ENCODE measurements at places on chromosomes 5 and 9.

GRCh38 chr5:138349852-138350562 is 2.5 kb upstream of the KDM3B start:
- DNase-seq = peak; percentile 57

- DNase-seq = no peak
Observed at GRCh38 chr9:131731644-131732043, 8.2 kb downstream of the RAPGEF1 start.

DNA sequence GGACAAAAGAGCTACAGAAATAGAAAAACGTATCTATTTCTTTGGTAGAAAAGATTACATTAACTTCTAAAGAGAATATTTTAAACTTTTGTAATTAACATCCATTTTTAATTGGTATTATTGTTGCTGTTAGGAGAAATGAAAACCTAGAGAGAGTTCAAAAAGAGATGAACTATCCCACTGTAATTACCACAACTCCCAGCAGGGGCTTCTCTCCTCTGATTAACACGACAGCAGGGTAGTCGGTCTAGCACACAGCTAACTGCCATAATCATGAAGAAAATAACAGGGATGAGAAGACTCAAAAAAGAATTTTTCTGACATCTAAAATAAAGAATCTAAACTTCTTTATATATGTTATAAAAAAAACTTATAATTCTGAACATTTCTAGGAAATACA is 86.2 kb upstream of the CDH9 start:
- peak; percentile 30 for DNase-seq

DNA sequence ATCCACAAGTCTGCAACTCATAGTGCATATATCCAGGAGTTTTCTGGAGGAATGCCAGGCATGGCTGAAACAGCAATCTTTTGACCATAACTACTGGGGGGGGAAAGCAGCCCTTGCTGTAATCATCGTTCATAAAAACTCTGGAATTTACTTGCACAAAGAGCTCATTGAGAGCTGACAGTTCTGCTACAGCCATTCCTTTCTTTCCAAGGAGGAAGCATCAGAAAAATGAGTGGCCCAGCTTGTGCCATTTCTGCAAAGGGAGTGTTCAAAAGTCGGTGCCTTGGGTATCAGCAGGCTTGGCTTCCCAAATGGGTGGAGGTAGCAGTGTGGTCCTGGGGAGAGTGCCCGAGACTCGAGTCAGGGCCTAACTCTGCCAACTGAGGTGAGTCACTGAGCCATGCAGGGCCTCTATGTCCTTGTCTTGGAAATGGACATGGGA is 101.5 kb downstream of the GCNT1 start:
- peak; percentile 90 for DNase-seq

DNA sequence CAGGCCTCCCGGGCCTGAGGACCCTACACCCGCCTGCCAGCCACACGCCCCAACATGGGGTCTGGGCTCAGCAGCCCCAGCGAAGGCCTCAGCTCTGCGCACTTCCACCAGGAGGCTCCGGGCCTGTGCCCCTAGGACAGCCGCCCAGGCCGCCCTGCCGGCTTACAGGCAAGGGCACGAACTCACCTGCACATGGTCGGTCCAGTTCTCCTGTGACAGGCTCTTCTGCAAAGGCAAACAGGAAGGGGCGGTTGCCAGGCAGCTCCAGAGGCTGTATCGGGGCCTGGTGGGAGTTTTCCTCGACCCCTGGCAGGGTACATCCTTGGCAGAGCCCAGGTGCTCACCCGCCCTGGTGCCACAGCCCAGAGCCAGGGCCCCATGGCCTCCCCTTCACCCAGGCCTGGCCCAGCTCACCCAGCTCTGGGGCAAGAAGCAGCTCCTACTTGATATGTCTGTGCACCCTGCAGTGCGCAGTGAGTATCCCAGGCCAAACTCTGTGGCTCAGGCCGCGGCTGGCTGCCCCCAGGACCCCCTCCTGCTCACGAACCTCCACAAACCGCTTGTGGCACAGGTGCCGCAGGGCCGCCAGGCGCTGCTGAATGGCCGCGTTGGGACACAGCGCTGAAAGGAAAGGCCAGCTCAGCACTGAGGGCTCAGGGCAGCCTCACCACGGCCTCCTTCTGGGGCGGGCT is 52.2 kb upstream of the NRARP start:
- no peak for DNase-seq

- peak; percentile 99 for DNase-seq
Observed at GRCh38 chr5:172412724-172413286, 41.5 kb downstream of the SH3PXD2B start.

DNA sequence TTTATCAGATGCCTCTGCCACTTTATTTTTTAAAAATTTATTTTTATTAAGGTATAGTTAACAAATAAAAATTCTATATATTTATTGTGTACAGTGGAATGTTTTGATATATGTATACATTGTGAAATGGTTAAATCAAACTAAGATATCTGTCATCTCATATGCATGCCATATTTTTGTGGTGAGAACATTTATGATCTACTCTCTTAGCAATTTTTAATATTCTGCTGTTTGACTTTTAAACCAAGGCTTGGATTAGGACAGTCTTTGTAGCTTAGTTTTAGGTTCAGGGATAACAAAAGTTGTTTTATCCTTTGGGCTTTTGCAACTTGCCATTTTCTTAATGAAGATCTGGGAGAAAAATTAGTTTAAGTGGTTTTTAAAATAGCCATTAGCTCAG is 46.0 kb upstream of the CDKN2B start:
- peak; percentile 52 for DNase-seq

DNA sequence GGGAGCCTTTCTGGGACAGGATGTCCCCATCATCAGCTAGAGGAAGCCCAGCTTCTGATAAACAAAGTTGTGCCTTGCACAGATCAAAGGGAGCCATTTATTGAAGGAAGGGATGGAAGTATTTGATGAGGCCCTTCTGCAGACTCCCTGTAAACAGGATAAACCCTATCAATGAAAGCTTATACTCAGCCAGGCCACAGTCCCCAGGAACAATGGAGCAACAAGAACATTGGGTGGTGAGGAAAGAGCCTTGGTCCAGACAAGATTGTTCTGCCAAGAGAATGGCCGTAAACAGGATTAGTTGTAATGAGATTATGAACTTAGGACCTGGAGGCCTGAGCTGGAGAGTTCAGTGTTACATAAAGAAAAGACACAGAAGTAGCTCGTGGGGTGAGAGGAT is 40.5 kb upstream of the LIFR start:
- DNase-seq = no peak

DNA sequence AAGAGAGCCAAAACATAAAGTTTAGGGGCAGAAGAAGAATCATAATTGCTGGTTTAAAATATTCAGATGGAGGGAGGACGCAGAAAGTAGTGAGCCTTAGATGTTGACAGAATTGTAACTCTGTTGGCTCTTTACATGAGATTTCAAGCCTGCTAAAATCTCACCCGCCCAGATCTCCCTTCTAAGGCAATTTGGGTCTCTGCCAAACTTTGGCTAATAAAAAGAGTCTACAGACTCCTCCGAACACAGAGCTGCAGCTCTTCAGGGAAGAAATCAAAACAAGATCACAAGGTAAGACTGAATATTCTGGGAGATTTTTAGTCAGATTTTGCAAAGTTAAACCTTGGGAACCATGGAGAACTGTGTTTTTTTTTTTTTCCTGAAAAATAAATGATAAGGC is at the start of gene IL33:
Gene IL33, plus strand, starts transcription at position 246 of the 400 bp plus-strand sequence. CDS start 25,888 bp downstream, outside the sequence.
- DNase-seq = no peak

GRCh38 chr9:17057729-17058128 is 77.1 kb upstream of the CNTLN start:
- no peak for DNase-seq

GRCh38 chr5:13350767-13351166 is 593.7 kb downstream of the DNAH5 start:
- peak; percentile 19 for DNase-seq

DNA sequence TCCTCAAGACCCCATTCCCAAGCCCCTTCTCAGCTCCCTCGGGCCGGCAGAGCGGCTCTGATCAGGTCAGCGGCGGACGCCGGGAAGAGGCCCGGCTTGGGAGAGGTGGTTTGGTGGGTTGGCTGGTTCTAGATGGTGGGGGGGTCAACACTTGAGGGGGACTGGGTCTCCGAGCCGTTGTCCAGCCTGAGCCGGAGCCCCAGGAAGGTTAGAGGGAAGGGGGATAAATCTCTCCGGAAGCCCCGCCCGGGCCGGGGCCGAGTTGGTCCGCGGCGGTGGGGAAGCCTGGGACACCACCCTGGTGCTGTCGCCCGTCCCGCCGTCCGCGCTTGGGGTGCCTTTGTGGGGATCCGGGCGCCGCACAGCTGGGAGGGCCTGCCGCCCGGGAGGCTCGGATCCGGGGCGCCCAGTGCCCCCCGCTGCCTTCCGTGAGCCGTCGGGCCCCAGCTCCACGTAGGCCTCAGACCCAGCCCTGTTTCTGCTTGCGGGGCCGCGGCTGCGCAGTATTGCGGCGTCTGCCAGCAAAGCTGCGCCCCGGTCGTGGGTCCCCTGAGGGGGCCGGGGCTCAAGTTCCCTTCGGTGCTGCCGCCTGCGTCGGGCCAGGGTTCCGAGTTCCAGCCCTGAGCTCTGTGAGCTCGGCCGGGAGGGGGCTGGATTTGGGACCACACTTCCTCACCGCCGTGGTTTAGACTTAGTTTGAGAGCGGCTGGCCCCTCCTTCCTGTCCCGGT is 542 bp upstream of the TRIM52 start:
- DNase-seq = peak; percentile 79

DNA sequence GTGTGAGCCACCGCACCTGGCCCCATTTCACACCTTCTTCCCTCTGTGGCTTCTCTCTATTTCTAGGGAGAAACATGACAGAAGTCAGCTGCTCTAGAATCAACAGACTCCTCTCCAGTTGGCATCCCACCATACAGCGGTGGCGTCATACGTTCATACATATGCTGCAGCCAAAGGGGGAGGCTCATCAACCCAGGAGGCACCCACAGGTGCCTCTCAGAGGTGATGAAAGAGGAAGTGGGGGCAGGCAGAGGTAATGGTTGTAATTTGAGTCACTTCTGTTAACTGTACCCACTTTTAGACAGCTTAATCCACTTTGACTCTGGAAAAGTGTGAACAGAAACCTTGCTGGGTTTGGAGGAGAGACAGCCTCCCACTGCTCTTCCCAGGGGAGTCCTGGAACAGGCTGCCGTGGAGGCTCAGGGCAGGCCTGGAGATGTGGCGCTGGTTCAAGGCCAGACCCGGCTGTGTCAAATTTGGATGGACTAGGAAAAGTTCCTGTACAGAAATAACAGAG is 47.3 kb upstream of the SUB1 start:
- no peak for DNase-seq

DNA sequence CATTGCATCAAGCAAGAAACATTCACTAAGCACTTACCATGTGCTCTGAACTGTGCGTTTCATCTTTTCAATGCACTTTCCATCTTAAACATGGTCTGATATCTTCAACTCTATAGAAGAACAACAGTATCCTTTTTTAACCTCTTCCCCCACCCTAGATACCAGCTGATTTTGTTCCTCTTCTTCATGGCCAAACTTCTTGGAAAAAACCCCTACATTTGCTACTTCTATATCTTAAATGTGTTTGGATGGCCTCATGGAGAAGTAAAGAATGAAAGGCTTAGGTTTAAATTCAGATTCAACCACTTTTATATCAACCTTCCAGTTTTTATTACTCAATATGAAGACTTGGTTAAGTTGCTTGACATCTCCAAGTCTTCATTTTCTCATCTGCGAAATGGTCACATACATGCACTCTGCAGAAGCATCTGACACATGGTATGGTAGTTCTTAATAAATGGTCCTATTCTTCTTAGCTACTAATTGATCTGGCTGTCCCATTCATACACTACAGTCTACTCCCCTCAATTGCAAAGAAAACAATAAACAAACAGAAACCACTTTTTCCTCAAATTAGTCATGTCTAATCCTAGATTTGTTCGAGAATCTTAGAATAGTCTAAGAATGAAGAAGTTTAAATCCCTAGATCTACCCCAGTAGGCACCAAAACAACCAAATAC is 59.4 kb downstream of the FYB1 start:
- no peak for DNase-seq

GRCh38 chr9:74361508-74361907 is 135.6 kb upstream of the RORB start:
- no peak for DNase-seq

- no peak for DNase-seq
Observed at GRCh38 chr5:145701404-145701803, 133.7 kb downstream of the PRELID2 start.

DNA sequence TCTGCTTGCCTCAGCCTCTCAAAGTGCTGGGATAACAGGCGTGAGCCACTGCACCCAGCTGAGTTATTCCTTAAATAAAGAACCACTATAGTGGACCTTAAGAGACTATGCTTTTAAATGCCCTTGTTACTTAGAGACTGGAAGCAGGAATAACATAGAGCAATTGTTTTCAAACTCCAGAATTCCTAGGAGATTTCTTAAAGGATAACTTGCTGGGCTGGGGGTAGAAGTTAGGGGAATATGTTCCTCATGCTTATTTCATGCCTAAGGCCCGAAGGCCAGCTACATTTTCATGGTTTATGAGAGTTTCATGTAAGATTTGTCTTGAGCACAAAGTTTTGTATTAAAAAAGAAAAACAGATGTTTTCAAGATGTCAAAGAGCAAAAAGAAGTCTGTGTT is 48.2 kb downstream of the CSNK1A1 start:
- DNase-seq = no peak

GRCh38 chr9:35522700-35523099 is 32.8 kb downstream of the RUSC2 start:
- no peak for DNase-seq

GRCh38 chr9:89924611-89925010 is 319.8 kb downstream of the GADD45G start:
- no peak for DNase-seq

DNA sequence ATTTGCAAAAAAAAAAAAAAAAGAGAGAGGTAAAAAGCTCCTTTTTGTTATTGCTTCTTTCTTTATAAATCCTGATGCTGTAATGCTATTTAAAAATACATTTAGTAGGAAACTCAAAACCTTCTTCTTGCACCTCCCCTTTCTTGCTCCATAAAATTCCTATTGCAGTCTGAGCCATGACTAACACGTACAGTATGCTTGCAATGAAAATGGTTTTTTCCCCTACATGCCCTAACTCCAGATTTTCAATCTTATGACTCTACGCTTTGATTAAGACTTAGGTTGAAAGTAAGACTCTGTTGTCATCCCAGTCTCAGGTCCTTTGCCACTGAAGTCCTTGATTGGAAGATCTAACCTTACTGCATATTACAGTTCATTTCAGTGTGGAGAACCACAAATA is 23.9 kb downstream of the FGF10 start:
- DNase-seq = peak; percentile 67

GRCh38 chr9:19009391-19009965 is 23.5 kb downstream of the SAXO1 start:
- no peak for DNase-seq

DNA sequence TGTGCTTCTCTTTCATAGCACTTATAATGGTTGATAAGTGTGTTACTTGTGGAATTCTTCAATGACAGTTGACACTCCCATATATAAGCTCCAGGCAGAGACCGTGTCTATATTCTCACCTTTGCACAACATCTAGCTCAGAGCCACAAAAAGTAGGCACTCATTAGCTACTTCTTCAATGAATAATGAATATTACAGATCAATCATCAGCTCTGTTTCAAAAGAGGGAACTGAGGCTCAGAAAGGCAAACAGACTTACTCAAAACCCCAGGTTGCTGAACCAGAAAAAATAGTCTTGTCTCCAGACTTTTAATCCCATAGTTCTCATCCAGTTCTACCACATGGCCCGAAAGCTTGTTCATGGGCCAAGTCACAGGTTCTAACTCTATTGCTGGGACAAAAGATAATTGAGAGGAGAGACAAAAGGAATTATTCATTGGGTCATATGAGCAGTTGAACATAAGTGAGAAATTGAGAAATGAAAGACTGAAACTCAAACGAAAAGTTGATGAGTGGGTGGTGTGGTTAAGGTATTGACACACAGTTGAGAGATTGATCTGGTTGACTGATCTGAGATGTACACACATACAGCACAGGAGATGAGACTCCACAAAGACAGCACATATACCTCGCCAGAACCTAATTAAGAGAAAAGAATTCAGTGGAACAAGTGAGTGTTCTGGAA is 381.6 kb downstream of the EFNA5 start:
- DNase-seq = no peak

Measured in fibroblast of skin of right biceps (primary cell).